KBM-7 (cell line): ENCODE measurements at places on chromosomes 7 and 10.

DNA sequence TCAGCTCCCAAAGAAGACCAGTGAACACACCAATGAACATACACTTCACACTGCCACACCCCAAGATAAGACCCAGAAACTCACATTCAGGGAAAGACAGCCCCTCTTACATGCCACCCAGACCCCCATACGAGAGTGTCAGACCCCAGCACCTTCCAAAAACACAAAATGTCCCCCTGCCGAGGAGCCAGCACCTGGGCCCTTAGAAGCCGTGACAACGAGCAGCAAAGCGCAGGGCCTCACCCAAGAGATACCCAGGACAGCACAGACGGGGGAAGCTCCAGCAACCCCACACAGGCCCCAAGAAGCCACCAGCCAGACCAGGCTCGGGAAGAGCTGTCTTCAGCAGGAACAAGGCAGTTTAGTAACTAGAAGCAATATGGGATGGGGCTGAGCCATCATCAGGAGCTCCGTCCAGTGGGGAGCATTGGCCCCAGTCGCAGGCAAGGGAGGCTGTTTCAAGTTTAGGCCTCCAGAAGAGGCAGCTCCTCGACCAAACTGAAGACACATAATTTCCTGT lies 243.6 kb downstream of the PTPRN2 start:
- DNase-seq: no peak

DNA sequence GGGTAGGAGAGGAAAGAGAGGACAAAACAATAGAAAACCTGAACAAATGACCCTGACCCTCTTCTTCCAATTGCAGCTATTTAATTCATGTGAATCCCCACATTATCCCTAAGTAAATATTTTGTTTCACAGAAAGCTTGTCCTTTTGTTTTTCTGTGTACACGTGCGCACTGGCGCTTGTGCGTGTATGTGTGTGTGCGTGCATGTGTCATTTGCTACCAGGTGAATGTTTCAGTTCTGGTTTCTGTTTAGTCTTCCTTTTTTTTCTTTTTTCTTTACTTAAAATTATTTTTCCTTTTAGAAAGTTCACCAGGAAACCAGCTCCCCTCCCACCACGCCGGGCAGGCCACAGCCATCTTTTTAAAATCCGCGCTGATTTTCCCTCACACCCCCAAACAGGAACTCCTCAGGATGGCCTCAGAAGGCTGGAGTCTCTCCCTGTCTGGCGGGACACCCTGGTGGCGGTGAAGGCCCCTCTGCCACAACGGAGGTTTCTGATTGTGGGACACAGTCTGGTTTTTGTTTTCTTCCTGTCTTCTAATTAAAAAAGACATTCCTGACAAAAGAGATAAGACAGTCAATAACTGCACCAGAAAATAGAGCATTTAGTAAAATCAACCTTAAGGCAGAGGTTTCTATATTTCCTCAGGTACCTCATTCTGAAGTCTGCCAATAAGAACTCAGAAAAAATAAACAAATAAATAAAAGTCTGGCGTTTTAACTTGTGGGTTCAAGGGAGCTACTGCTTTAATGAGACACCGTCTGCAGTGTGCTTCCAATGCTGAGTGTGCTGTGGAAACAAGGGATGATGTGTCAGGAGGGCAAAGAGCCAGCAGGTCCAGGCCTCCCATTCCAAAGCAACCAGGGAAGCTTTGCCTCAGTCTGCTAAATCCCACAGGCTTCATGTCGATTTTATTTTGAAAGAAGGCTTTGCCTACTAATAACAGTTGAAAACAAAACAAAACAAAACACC lies 17.4 kb downstream of the IRF5 start:
- no peak for DNase-seq

- no peak for DNase-seq
Observed at GRCh38 chr10:92010047-92010735, 86.6 kb downstream of the BTAF1 start.

GRCh38 chr10:112750427-112751167 lies 199.4 kb upstream of the TCF7L2 start:
- DNase-seq: no peak

DNA sequence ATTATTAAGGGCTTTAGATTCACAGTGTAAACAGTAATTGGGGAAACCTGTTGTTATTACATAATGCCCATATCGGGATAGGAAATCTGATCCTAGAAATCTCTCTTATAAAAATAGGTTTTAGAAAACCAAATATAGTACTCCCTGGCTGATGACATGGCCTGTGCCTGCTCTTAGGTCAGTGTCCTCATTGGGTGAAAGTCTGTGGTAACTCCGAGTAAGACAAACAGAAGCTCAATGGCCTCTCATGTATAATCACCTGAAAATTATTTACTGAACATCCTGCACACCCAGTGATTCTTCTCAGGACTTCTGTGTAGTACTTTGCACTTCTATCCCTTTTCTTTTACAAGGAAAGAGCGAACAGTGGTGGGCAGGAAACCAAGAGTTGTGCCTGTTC lies 37.8 kb downstream of the SEM1 start:
- no peak for DNase-seq

- no peak for DNase-seq
Observed at GRCh38 chr7:47142169-47142866, 439.6 kb downstream of the TNS3 start.

DNA sequence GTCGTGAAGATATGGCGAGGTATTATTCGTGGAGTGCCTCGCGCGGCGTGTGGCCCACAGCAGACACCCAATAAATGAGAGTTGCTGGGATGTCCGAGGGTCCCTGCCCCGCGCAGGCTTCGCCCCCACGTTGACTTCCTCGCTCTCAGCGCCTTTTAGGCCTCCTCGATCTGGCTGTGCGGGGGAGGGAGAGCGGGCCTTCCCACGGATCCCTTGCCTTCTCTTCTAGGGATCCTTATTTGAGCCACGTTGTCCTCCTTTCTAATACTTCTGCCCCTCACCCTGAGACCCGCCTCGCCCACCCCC lies 660 bp downstream of the VCL start:
- DNase-seq: no peak

GRCh38 chr10:32175629-32176028 lies 119.4 kb upstream of the KIF5B start:
- DNase-seq: no peak

- no peak for DNase-seq
Observed at GRCh38 chr7:44599222-44599621, 7.2 kb upstream of the OGDH start.

DNA sequence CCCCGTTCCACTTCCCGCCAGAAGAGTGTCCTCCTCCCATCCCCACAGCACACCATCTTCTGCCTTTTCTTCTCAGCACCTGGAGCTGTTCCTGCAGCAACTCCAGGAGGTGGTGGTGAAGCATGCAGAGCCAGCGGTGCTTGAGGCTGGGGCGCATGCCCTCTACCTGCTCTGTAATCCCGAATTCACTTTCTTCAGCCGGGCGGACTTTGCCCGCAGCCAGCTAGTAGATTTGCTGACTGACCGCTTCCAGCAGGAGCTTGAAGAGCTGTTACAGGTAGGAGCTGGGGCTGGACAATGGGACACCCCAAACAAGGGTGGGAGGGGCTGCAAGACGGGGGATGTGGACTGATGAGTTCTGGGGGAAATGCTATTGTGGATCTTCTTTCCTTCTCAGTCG lies 19.1 kb upstream of the PVRIG start:
- no peak for DNase-seq

GRCh38 chr7:101457001-101457750 lies 94.5 kb downstream of the COL26A1 start:
- DNase-seq: no peak

DNA sequence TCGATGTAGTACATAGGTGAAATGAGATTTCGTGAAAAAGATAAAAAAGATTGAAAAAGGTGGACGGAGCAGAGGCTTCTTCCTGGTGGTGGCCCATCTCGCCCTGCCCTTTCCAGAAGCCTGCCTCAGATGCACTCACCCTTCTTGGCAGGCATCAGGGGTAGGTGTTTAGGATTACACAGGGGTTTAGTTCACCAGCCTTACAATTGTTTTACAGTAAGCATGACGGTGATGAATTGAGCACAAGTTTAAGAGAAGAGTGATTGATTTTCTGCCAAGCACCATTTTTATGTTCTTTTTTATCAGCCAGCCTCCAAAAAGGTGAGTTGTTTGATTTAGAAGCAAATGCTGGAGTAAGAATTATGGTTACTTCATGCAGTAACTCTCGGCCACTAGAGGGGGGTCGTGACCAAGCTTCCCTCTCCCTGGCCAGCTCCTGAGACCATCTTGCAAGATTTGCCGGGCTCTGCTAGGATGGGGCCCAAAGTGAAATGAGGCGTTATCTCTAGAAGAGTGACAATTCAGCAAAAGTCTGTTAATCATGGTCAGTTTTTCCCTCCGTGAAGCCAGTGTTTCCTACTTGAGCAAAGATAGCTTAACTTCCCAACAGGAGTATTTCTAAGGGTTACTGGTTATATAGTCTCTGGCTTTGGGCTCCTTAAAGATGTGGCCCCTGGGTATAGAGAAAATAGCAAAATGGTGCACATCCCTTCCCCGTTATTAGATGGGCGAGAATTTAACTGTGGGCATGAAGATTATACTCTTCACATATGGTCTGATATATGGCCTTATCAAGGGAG lies 228.8 kb downstream of the BMPER start:
- peak; percentile 45 for DNase-seq
